ENCODE measurements at places on chromosomes 12 and 14.

GRCh38 chr12:124396544-124397398 is 101.9 kb downstream of the RFLNA start:
- no peak for DNase-seq
- peaks cover 13% of the 10 kb centered on the region for H3K36me3 ChIP-seq
- no peak overlapping the region for H3K4me3 ChIP-seq
- H3K27ac ChIP-seq: no peak overlapping the region
- H3K27me3 ChIP-seq: no peaks in the 10 kb centered on the region
- peaks cover 7% of the 10 kb centered on the region for H3K4me1 ChIP-seq

GRCh38 chr12:22250762-22251161 is 83.7 kb downstream of the ST8SIA1 start:
- DNase-seq: no peak
- H3K36me3 ChIP-seq: no peaks in the 10 kb centered on the region
- no peaks in the 10 kb centered on the region for H3K27me3 ChIP-seq
- H3K4me3 ChIP-seq: no peak overlapping the region
- no peak overlapping the region for H3K27ac ChIP-seq

- peaks cover 9% of the 10 kb centered on the region for H3K27me3 ChIP-seq
- peak; percentile 40 for DNase-seq
- no peaks in the 10 kb centered on the region for H3K36me3 ChIP-seq
- H3K4me3 ChIP-seq: no peak overlapping the region
- H3K27ac ChIP-seq: no peak overlapping the region
Measured at GRCh38 chr14:106141242-106142220, 615.1 kb downstream of the TMEM121 start.

DNA sequence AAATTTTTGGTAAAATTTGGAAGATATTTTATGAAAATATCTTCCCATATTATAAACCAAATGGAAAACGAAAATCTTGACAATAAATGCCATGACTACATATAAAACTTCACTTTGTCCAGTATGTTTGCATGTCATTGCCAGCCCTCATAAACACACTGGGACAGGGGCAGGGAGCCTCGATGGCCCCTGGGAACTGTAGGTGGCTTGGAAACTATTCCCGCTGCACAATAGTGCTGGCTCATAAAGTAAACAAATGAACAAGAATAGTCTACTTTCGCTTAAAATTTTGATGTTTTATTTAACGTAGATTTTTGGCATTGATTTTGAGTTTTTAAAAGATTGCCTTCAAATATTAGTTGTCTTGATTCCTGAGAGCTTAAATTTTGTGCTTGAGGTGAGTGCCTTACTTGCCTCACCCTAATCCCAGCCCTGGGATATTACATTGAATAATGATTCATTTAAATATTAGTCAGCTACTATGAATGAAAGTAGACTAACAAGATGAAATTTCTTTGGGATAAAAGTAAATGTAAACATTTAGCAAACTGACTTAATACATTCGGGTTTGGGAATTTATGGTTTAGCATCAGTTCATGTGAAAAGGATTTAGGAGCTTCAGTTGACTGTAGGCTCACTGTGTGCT is 74.0 kb upstream of the PKP2 start:
- no peak overlapping the region for H3K4me3 ChIP-seq
- H3K27ac ChIP-seq: no peak overlapping the region
- no peak for DNase-seq
- H3K27me3 ChIP-seq: no peaks in the 10 kb centered on the region
- no peaks in the 10 kb centered on the region for H3K4me1 ChIP-seq

- H3K4me3 ChIP-seq: no peak overlapping the region
- DNase-seq: no peak
- H3K4me1 ChIP-seq: no peaks in the 10 kb centered on the region
Measured at GRCh38 chr12:84585776-84586395, 326.7 kb downstream of the SLC6A15 start.

DNA sequence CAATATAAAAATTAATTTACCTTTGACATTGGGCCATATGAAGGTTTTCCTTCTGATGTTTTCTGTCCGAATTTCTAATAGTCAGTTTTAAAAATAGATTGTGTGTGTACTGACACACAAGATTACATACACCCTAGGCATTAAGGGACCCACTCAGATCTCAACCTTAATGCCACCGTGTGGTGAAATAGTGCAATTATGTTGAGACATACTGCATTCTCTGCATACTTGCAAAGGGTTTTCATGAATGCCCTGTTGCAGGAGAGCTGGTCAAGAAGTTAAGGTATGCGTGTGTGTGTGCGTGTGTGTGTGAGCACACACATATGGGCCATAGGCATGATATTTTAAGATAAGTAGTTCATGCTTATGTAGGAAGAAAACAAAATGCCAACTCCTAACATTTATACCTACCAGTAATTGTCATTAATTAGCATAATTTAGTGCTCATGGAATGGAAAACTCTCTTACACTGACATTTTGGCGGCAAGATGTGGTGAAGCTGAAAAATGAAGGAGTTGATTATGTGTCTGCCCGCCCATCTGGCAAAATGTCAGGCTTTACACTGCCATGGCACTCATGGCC is 58.8 kb downstream of the PIK3C2G start:
- no peaks in the 10 kb centered on the region for H3K36me3 ChIP-seq
- H3K27ac ChIP-seq: no peak overlapping the region
- H3K4me1 ChIP-seq: no peaks in the 10 kb centered on the region
- DNase-seq: no peak
- no peak overlapping the region for H3K4me3 ChIP-seq

GRCh38 chr14:93869427-93869826 is 57.7 kb upstream of the FAM181A start:
- H3K4me1 ChIP-seq: no peaks in the 10 kb centered on the region
- H3K27ac ChIP-seq: no peak overlapping the region
- H3K4me3 ChIP-seq: no peak overlapping the region
- no peaks in the 10 kb centered on the region for H3K36me3 ChIP-seq

DNA sequence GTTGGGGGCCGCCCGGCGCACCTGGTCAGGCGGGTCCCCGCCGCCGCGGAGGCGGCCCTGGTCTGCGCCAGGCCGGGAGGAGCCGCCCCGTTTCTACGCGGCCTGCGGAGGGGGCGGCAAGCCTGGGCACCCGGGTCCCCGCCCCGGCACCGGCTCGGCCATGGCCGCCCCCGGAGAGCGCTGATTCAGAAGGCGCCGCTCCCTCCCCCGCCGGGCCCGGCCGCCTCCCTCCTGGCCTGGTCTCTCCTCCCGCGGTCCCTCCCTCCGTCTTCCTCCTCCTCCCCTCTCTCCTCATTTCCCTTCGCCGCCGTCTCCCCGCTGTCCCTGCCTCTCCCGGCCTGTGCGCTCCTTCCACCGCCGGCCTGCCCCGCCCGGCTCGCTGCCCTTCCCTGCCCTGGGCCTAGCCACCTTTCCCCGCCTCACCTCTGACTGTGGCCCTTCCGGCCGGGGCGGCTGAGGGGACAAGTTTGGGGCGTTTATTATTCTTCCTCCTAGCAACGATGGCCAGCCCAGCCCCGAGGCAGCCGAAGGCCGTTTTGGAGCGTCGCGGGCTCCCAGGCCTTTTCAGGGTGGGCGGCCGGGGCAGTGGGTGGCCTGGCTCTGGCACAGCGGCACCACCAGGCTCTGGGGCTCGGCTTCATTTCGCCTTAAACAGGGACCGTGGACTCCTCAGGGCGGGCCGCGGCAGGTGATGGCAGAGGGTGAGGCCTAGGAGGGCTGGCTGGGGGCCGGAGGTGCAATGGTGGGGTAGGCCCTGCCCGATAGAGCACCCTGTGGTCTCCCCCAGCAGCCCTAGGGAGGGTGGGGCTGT is 768 bp downstream of the CEP170B start:
- peak; percentile 21 for DNase-seq
- peak overlapping the region; percentile 41 for H3K27ac ChIP-seq
- H3K36me3 ChIP-seq: no peaks in the 10 kb centered on the region
- peaks cover 27% of the 10 kb centered on the region for H3K27me3 ChIP-seq

- no peaks in the 10 kb centered on the region for H3K4me1 ChIP-seq
- H3K27ac ChIP-seq: no peak overlapping the region
- no peak for DNase-seq
- H3K4me3 ChIP-seq: no peak overlapping the region
- H3K27me3 ChIP-seq: peaks cover 12% of the 10 kb centered on the region
Measured at GRCh38 chr14:30464481-30464880, 94.5 kb upstream of the G2E3 start.

- H3K36me3 ChIP-seq: no peaks in the 10 kb centered on the region
- H3K27ac ChIP-seq: no peak overlapping the region
- H3K27me3 ChIP-seq: peaks cover 19% of the 10 kb centered on the region
Measured at GRCh38 chr12:103697971-103698751, 111.1 kb downstream of the STAB2 start.

- H3K27ac ChIP-seq: no peak overlapping the region
- H3K4me3 ChIP-seq: no peak overlapping the region
- no peaks in the 10 kb centered on the region for H3K4me1 ChIP-seq
- H3K27me3 ChIP-seq: no peaks in the 10 kb centered on the region
- H3K36me3 ChIP-seq: no peaks in the 10 kb centered on the region
Measured at GRCh38 chr12:23424685-23425084, 524.8 kb downstream of the SOX5 start.

GRCh38 chr12:95997911-95998510 is 1.9 kb upstream of the HAL start:
- DNase-seq: no peak
- H3K36me3 ChIP-seq: peaks cover 3% of the 10 kb centered on the region

DNA sequence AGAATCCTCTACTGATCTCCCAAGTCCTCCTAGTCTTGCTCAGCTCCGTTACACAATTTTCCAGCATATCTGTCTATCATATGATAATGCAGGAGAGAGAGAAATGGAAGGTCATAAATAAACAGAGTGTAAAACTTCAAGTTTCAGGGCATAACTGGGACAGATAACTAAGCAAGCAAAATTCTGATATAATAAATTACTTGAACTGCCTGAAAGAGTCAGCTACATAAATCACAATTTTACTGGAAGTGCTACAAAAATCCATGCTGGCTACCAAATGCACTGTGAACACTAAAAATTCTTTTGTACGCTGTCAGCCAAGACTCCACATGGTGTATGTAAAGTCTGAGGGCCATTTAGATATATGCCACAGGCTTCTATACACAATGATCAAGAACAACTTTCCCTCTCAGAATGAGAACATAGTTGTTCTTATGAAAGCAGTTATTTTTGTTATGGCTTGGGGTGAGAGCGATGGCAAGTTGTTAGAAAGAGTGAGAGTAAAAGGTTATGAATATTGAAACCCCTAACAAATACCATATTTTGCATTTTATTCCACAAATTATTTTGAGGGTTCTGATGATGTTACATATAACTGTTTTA is 41.1 kb downstream of the GRIP1 start:
- no peaks in the 10 kb centered on the region for H3K4me1 ChIP-seq
- no peak for DNase-seq
- H3K36me3 ChIP-seq: no peaks in the 10 kb centered on the region
- no peak overlapping the region for H3K27ac ChIP-seq
- no peak overlapping the region for H3K4me3 ChIP-seq

GRCh38 chr12:131060011-131060703 is 106.5 kb downstream of the ADGRD1 start:
- no peak overlapping the region for H3K27ac ChIP-seq
- H3K4me3 ChIP-seq: no peak overlapping the region
- no peaks in the 10 kb centered on the region for H3K4me1 ChIP-seq
- no peaks in the 10 kb centered on the region for H3K36me3 ChIP-seq
- peaks cover 15% of the 10 kb centered on the region for H3K27me3 ChIP-seq

GRCh38 chr12:26226629-26227360 is 31.4 kb downstream of the SSPN start:
- no peaks in the 10 kb centered on the region for H3K36me3 ChIP-seq
- no peak overlapping the region for H3K4me3 ChIP-seq
- DNase-seq: no peak
- H3K27ac ChIP-seq: no peak overlapping the region

DNA sequence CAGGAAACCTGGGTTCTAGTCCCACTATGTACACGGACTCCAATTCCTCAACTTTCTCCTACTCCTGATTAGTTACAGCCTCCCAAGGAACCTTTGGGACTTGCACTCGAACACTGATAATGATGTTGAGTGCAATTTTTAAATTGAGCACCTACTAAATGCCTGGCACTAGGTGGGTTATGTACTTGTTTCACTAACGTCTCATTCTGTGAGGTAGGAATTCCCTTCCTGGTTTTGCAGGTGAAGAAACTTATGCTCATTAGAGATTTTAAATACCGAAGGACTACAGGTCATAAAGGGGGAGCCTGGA is 536 bp downstream of the PARPBP start:
- H3K4me3 ChIP-seq: peak overlapping the region; percentile 79
- H3K4me1 ChIP-seq: peaks cover 45% of the 10 kb centered on the region
- no peak for DNase-seq
- H3K27me3 ChIP-seq: no peaks in the 10 kb centered on the region

DNA sequence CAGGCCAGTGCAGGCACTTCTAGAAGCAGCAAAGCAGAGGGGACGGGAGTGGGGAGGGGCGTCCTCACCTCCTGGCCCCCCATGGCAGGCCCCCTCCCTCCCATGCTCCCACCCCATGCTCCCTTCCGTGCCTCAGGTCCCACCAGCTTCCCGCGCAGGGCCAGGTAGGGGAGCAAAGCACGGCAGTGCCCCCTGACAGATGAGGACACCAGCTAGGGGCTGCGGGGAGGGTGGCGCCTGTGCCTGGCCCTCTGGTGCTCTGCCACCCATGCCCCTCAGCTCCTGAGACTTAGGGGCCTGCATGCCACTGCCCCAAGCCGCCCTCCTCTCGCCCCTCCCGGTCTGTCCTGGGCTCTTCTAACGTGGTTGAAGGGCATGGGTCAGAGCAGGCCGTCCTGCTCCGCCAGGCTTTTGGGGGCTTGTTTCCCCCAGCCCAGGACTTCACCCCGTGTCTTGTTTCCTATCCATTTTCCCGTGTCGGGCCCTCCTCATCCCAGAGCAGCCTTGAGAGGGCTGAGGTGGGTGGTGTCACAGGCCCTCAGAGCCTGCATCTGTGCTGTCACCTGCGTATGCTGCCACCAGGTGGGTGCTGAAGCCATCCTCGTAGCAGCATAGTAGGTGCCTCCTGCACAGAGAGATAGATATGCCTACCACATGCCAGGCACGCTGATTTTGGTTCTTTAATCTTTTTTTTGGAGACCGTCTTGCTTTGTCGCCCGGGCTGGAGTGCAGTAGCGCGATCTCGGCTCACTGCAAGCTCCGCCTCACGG is 10.2 kb downstream of the TRMT61A start:
- no peaks in the 10 kb centered on the region for H3K36me3 ChIP-seq
- no peak overlapping the region for H3K27ac ChIP-seq
- no peaks in the 10 kb centered on the region for H3K27me3 ChIP-seq

- no peak overlapping the region for H3K4me3 ChIP-seq
- H3K36me3 ChIP-seq: no peaks in the 10 kb centered on the region
Measured at GRCh38 chr14:103186241-103186822, 63.1 kb downstream of the TNFAIP2 start.

- no peaks in the 10 kb centered on the region for H3K27me3 ChIP-seq
- DNase-seq: no peak
- no peak overlapping the region for H3K4me3 ChIP-seq
- no peaks in the 10 kb centered on the region for H3K4me1 ChIP-seq
Measured at GRCh38 chr14:99574099-99574880, 29.7 kb downstream of the CCDC85C start.

- H3K4me1 ChIP-seq: no peaks in the 10 kb centered on the region
- peaks cover 3% of the 10 kb centered on the region for H3K36me3 ChIP-seq
- no peak overlapping the region for H3K4me3 ChIP-seq
- DNase-seq: no peak
- no peak overlapping the region for H3K27ac ChIP-seq
Measured at GRCh38 chr14:67079846-67080245, 109.4 kb upstream of the GARIN2 start.

Measured in activated CD4-positive, alpha-beta T cell treated with anti-CD3 and anti-CD28 coated beads, Interleukin-2, amount 10 ng/mL, durations not matched to agents 7 days and 5 days (primary cell).